Spinal cord (tissue), 10 donors: ENCODE measurements at places on chromosomes 11 and 22. TPM values are rescaled to one million over a fixed set of nuclear protein-coding genes. Genes with fewer than 3 reads are reported as not detected.

Gene HEPHL1
- total RNA-seq = not detected

Gene TNNI2
- 0.89 TPM for total RNA-seq

Gene TSGA10IP
- total RNA-seq = 0.39 TPM

Gene MCAM
- total RNA-seq = 108 TPM

Gene PKP3
- 0.69 TPM for total RNA-seq

Gene ART5
- 2.1 TPM for total RNA-seq

Gene PATE4
- not detected for total RNA-seq

Gene MYO18B
- total RNA-seq = 0.33 TPM

Gene SH3BP1
- total RNA-seq = 3.6 TPM

Gene RAB38
- 4.7 TPM for total RNA-seq

Gene PRAME
- total RNA-seq = 0.30 TPM

Gene UBQLN3
- total RNA-seq = 0.39 TPM

Gene SNX32
- total RNA-seq = 4.0 TPM

Gene RFPL3
- total RNA-seq = not detected

Gene CECR2
- total RNA-seq = 5.1 TPM

Gene MLC1
- total RNA-seq = 77.8 TPM

Gene APOA1
- total RNA-seq = 2.5 TPM

Gene GPR83
- 5.3 TPM for total RNA-seq
